ENCODE measurements at places on chromosomes 13 and 19.

GRCh38 chr13:114275304-114275703 lies 6.1 kb upstream of the UPF3A start:
- no peak for DNase-seq

- DNase-seq: peak; percentile 12
Measured at GRCh38 chr19:33767898-33768413, 28.7 kb upstream of the KCTD15 start.

DNA sequence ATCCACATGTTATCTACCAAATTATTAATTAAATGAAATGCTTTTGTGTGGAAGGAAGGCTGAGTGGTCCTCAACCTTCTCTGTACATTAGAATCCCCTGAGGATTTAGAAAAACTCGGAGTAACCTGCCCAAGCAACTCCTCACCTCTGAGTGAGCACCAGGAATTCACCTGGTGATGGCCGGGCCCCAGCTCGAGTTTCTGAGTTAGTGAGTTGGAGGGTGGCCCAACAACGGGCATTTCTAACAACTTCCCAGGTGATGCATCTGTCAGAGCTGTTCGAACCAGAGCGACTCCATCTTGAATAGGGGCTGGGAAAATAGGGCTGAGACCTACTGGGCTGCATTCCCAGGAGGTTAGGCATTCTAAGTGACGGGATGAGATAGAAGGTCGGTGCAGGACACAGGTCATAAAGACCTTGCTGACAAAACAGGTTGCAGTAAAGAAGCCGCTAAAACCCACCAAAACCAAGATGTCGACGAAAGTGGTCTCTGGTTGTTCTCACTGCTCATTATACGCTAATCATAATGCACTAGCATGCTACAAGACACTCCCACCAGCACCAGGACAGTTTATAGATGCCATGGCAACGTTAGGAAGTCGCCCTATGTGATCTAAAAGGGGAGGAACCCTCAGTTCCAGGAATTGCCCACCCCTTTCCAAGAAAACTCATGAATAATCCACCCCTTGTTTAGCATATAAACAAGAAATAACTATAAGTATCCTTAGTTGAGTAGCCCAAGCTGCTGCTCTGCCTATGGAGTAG lies 44.2 kb upstream of the SHISA2 start:
- DNase-seq: no peak

DNA sequence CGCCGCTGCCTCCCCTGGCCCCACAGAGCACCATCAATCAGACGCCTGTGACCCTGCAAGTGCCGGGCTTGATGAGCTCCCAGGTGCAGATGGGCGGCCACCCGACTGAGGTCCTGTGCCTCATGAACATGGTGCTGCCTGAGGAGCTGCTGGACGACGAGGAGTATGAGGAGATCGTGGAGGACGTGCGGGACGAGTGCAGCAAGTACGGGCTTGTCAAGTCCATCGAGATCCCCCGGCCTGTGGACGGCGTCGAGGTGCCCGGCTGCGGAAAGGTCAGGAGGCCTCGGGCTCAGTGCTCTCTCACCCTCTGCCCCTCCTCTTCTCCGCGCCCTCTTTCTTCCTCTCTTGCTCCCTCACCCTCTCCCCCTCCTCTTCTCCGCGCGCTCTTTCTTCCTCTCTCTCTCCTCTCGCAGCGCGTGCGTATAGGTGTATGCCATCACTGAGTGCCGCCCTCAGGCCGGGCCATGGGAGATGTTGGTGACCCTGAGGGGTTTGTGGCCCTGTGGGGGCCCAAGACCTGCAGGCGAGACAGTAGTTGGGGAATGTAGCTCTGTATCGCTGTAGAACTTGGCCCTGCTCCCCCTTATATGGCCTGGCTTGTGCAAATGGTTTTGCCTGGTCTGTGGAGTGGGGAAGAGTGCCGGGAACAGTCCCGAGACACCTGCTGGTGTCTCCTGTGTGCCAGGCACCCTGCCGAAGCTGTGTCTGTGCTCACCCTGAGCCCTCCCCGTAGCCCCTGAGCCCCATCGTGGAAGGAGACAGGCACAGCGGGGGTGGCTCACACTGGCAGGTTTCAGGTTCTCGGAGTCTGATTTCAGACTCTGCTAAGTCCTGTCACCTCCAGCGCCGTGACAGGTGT lies 5.4 kb upstream of the EPN1 start:
- DNase-seq: no peak

DNA sequence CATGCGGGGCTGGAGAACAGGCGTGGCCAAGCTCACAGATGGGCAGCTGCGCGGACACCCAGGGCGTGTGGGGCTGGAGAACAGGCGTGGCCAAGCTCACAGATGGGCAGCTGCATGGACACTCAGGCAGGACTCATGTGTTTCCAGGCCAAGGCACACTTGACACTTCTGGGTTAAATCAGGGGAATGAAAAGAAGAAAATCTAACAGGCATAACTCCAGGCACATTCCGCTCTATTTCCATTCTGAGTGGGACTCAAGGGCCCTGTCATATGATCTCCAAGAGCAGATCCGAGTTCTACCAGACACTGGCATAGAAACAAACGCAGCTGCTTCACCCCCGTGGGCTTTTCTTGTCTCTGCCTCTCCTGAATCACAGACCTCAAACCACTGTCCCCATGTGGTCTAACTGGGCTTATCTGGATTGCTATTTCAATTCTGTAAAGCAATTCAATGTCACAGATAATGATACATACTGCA lies 17.4 kb upstream of the C13orf46 start:
- DNase-seq: no peak

GRCh38 chr19:34560229-34560628 lies 78.7 kb downstream of the WTIP start:
- DNase-seq: no peak

- DNase-seq: peak; percentile 83
Measured at GRCh38 chr19:35268536-35269437, at the start of gene USF2. USF2 (plus strand) TSS chr19:35268962; CDS start chr19:35269102, 140 bp downstream.

DNA sequence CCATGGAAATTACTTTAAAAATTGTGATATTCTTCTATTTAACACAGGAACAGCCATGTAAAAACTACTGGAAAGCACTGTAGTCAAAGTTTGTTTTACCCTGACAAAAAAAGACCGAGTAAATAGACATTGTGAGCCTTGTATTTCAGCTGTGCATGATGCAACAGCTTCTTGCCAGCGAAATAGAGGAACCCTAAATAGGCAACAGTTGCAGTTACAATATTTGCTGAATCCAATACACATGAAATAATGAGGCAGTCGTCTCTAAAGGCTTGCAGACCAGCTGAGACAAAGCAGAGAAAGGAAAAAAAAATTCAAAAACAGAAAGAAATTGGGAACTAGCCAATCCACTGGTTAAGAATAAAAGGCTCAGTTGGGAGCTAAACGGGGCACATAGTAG lies 1001.1 kb downstream of the OLFM4 start:
- no peak for DNase-seq

Measured in mesenchymal stem cell (in vitro differentiated cells and primary cell).